Stimulated activated CD8-positive, alpha-beta memory T cell treated with anti-CD3 and anti-CD28 coated beads, Interleukin-4, amount 100 ng/mL, for 48 hours (primary cell): ENCODE measurements at places on chromosomes 13 and 19.

DNA sequence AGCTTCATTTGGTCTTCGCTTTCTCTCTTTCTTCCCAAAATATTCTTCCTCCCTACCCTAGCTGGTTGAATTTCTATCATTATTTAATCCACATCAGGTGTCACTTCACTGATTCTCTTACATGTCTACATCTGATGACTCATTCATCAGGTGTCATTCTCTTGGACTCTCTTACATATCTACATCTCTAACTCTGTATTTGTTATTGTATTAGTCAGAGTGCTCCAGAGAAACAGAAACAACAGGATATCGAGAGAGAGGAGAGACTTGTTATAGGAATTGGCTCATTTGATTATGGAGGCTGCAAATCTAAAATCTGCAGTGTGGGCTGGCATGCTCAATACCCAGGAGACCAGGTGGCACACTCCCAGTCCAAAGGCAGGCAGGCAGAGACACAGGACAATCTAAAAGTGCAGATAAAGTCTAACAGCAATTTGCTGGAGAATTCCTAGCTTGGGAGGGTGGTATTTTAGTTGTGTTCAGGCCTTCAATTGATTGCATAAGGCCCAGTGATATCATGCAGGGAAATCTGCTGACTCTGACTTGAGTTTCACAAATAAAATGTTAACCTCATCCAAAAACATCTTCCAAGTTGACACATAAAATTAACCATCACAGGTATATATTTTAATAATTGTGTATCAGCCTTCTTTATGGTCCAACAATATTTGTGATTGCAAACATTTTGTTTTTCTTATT is 541.4 kb upstream of the SLITRK5 start:
- no peak for DNase-seq

GRCh38 chr13:90385781-90386489 is 961.6 kb upstream of the MIR17HG start:
- no peak for DNase-seq

DNA sequence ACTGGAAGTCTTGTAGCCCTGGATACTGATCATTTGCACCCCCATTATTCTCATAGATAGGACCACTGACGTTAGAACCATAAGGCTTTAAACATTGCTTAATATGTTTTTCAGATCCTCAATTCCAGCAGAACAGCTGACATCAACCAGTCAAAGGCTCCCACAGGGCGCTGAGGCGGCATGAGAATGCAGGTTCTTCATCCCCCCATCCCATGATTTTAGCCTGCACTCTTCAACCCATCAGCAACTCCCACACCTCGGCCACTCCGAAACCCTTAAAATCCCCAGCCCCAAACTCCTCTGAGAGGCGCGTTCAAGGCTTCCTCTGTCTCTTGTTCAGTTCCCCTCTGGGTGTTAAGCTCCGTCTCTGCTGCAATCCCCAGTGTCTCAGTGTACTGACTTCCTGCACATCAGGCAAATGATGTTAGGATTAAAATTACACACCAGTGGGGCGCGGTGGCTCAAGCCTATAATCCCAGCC is 24.3 kb upstream of the LAMP1 start:
- DNase-seq: no peak

DNA sequence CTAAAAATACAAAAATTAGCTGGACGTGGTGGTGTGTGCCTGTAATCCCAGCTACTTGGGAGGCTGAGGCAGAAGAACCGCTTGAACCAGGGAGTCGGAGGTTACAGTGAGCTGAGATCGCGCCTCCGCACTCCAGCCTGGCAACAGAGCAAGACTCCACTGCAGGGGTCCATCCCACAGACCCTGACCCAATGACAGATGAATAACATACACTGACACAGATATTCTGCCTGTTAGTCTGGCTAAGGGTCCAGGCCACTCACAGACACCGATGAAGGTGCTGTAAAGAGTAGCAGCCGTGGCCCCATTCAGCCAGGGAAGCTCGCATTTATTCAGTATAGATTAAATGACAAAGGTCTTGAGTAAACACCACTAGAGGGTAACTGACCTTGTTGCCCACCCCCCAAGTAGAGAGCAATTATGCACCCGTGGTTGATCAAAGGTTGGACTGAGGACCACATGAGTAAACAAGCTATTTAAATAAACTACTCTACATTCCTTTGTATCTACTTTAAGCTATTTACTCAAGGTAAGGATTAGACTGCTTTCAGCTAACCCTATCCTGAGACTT is 8.5 kb upstream of the CRYL1 start:
- DNase-seq: no peak

DNA sequence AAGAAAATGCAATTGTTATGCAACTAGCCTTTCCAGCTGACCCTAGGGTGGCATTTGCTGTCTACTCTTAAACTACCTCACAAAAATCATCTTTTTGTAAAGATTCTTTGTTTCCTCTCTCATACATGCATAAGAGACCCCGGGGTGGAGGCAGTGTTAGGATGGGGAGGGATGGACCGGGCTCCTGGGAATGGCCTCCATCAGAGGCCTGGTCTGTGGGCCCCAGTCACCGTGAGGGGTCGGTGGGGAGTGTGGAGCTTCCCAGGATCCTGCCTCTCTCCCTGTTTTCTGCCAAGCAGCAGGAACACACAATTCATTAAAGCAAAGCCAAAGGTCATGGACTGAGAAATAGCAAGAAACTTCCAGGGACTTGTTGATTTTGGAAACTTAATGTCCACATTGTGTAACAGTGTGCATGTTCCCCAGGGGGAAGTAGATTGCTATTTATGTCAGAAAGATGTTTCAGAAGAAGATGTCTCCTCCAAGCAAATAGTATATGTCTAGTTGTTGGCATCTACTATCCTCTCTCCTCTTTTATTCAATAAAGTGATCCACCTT is 241.4 kb downstream of the ENOX1 start:
- no peak for DNase-seq
